ENCODE measurements at places on chromosomes 1 and 21.

- no peak for DNase-seq
Observed at GRCh38 chr1:171784784-171785183, 3.3 kb downstream of the METTL13 start.

DNA sequence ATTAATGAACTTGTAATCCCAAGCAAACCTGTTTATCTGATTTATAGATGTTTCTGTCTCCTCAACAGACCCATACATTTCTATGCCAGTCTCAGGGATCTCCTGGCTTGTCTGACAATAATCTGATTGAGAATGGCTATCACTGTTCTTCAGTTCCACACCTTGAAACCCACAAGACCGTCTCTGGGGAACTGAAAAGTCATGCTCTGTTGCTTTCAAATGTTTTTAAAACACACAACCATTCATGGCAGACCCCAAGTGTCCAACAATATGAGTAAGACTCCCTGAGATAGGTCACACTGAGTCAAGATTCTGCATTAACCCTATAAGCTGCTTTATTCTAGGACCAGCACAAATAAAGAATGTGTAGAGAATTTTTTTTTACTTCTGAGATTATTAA is 611.2 kb upstream of the PLXNA2 start:
- no peak for DNase-seq

GRCh38 chr1:243710467-243710866 is 139.6 kb downstream of the AKT3 start:
- no peak for DNase-seq

GRCh38 chr1:168726719-168727118 is 2.3 kb downstream of the DPT start:
- no peak for DNase-seq

GRCh38 chr1:36864823-36865601 is 169.3 kb downstream of the GRIK3 start:
- no peak for DNase-seq

GRCh38 chr1:229185963-229186362 is 84.9 kb upstream of the RAB4A start:
- DNase-seq = no peak

All from HAP-1 (cell line).